ENCODE measurements at places on chromosomes 11 and 22. TPM values are rescaled to one million over a fixed set of nuclear protein-coding genes. Genes with fewer than 3 reads are reported as not detected.
A peak's percentile ranks its signal among the peaks of the same experiment; 100 is the strongest.

The ABCC8 gene
- total RNA-seq = 1.0 TPM

The RIMBP3C gene
- not detected for total RNA-seq

The DDX25 gene
- total RNA-seq = not detected

The KRTAP5-8 gene
- total RNA-seq = not detected

The SIAE gene
- 10.0 TPM for total RNA-seq

- DNase-seq = no peak
Measured at GRCh38 chr11:117861151-117862018, 15.1 kb downstream of the FXYD6 start.

DNA sequence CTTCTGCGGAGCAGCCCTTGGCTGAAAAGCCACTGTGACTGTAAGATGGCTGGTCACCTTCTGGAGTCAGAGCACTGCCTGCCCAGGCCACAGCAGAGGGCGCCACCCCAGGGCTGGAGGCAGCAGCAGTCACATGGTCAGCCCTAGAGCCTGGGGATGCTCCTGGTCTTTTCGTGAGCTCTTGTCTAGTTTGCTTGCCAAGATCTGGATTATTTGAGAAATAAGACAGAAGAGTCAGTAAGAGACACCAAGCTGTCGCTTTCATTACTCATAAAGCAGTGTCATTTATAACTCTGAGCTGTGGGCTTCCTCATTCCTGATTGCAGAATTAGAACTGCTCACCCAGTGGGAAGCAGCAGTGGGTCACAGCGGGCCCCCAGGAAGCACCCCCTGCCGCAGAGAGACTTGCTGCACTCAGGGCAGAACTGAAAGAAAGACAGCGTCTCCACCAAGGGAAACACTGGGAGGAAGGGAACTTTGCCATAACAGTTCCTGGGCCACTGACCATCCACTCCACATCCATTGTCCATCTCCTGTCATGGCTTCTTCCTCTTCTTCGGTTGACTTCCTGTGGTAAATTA is 56.7 kb downstream of the PPP6R2 start:
- peak; percentile 51 for DNase-seq

DNA sequence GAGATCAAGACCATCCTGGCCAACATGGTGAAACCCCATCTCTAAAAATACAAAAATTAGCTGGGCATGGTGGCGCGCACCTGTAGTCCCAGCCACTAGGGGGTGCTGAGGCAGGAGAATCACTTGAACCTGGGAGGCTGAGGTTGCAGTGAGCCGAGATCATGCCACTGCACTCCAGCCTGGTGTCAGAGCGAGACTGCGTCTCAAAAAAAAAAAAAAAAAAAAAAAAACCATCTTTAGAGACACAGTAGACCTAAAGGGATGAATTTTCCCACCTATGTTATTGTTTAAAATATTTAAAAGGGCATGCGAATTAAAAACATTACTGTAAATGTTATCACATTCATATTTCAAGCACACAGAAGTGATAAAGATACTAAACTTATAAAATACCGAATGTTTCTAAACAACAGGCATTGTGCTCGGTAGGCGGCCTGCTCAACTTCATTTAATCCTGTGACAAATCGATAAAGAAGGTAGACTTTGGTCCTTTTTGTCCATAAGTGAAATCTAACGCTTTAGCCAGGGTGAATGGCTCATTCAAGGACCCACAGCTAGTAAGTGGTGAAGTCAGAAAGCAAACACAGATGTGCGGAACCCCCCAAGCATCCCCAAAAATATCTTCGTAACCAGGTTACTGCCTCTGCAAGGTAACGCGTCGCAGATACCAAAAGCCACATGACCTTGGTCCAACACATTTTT is 16.1 kb downstream of the NCAPD3 start:
- DNase-seq = peak; percentile 66

GRCh38 chr11:42462558-42463310 is 849.1 kb upstream of the API5 start:
- DNase-seq = no peak

- no peak for DNase-seq
Measured at GRCh38 chr11:105609832-105610781, at the start of gene GRIA4. GRIA4 (plus strand) TSS chr11:105610073; CDS start chr11:105610998, 925 bp downstream.

DNA sequence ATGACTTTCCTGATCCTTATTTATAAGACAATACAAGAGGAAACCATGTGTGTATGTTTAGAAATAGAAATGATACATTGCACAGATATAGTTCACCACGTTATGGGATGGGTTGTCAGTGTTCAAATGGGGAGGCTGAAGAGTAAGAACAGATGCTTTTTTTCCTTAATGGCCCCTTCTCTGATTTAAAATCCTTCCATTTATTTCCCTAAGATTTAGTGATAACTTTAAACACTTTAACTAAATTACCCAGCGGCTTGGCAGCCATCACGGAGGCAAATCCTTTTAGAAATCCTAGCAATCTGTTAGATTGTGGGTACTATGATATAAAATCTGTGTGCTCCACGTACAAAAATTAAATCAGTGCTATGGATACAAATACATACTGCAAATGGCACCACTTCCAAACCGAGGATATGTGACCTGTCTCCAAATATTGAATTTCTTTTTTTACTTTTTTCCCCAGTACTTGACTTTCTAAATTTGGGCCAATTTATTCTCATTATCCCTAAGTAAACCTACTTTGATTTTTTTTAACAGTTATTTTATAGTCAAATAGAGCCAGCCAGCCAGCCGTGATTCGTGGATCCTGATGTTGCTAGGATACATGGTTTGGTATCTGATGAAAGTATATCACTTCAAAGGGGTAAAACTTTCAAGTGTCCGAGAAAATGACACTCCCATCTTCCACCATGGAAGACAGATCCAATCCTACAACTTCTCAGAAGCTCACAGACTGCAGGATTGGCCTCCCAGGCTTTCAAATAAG is 46.1 kb downstream of the BDNF start:
- no peak for DNase-seq

- DNase-seq = peak; percentile 44
Measured at GRCh38 chr11:111718436-111718835, 47.8 kb downstream of the PPP2R1B start.

Measured in Calu3 (cell line).